ENCODE measurements at places on chromosomes 1 and 21. TPM values are rescaled to one million over a fixed set of nuclear protein-coding genes. Genes with fewer than 3 reads are reported as not detected.
A peak's percentile ranks its signal among the peaks of the same experiment; 100 is the strongest.

HEATR1 gene
- 67.5 TPM for total RNA-seq

GRCh38 chr1:246213036-246213435, 294.0 kb downstream of the SMYD3 start:
- H3K27ac ChIP-seq = no peak overlapping the region
- H3K4me1 ChIP-seq = no peaks in the 10 kb centered on the region
- no peaks in the 10 kb centered on the region for H3K36me3 ChIP-seq
- no peak for DNase-seq
- no peaks in the 10 kb centered on the region for H3K27me3 ChIP-seq

DTL gene
- total RNA-seq = 82.2 TPM

PCP4 gene
- total RNA-seq = not detected

- peak; percentile 31 for DNase-seq
- no peaks in the 10 kb centered on the region for H3K27me3 ChIP-seq
- peak overlapping the region; percentile 92 for H3K27ac ChIP-seq
- H3K4me1 ChIP-seq = peaks cover 65% of the 10 kb centered on the region
These were observed 2.2 kb downstream of the MAP7D1 start for GRCh38 chr1:36157973-36158826.

- H3K4me1 ChIP-seq = peaks cover 79% of the 10 kb centered on the region
- H3K4me3 ChIP-seq = no peak overlapping the region
- H3K36me3 ChIP-seq = no peaks in the 10 kb centered on the region
- DNase-seq = no peak
- no peaks in the 10 kb centered on the region for H3K27me3 ChIP-seq
- peak overlapping the region; percentile 98 for H3K27ac ChIP-seq
These were observed 10.2 kb downstream of the RPS6KA1 start for GRCh38 chr1:26539722-26540121.

GRCh38 chr1:56920591-56921001, 45.2 kb downstream of the C8B start:
- H3K27me3 ChIP-seq = peaks cover 2% of the 10 kb centered on the region
- no peaks in the 10 kb centered on the region for H3K36me3 ChIP-seq
- no peaks in the 10 kb centered on the region for H3K4me1 ChIP-seq
- DNase-seq = no peak
- no peak overlapping the region for H3K4me3 ChIP-seq

DNA sequence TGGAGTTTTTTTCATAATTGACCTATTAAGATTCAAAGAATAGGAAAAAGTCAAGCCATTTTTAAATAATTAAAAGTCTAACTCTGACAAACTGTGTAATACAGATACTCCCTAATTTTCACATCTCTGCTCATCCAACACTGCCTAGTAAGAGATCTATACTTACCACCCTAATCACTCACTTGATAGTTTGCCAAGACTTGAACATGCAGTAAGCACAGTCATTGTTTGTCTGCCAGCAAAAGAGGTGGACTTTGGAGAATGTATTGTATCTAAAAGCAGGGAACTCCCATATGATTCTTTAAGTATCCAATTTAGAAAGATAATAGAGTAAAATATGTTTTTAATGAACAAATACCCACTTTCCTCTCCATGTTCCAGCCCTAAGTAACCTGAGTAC, 15.5 kb downstream of the TMEM59 start:
- H3K27me3 ChIP-seq = no peaks in the 10 kb centered on the region
- DNase-seq = no peak
- H3K4me1 ChIP-seq = no peaks in the 10 kb centered on the region
- H3K27ac ChIP-seq = no peak overlapping the region

COL16A1 gene
- 0.45 TPM for total RNA-seq

- no peaks in the 10 kb centered on the region for H3K27me3 ChIP-seq
- peaks cover 4% of the 10 kb centered on the region for H3K36me3 ChIP-seq
- H3K4me1 ChIP-seq = peaks cover 4% of the 10 kb centered on the region
- DNase-seq = no peak
These were observed 29.4 kb downstream of the COA7 start for GRCh38 chr1:52668711-52669110.

DNA sequence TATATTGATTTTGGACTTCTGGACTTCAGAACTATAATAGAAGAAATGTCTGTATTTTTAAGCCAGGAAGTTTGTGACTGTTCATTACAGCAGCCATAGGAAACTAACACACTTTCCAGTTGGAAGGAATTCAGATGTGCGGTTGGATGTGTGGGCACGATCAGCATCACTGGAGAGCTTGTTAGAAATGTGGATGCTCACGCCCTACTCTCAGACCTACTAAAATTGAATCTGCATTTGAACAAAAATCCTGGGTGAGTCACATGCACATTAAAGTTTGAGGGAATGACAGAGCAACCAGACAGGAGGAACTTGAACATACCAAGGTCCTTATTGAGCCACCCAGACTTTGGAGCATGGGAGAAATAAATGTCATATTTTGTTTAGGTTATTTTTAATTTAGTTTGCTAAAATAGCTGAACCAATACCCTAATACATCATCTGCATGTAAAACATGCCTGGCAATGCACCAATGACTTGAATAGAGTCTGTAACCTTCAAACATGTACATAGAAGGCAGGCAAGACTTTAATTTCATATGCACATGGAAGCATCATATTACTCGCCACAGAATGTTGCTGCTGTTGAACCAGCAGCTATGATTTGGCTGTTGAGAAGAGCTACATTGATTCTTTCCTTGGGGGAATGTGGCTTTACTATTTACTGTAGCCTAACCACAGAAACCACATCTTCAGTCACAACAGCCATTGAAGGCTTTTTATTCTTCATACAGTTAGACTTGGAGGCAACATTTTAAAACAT, 346.2 kb downstream of the BARHL2 start:
- H3K4me1 ChIP-seq = no peaks in the 10 kb centered on the region
- no peak overlapping the region for H3K4me3 ChIP-seq
- no peaks in the 10 kb centered on the region for H3K27me3 ChIP-seq
- H3K27ac ChIP-seq = no peak overlapping the region

- H3K36me3 ChIP-seq = no peaks in the 10 kb centered on the region
- no peak overlapping the region for H3K4me3 ChIP-seq
- no peak overlapping the region for H3K27ac ChIP-seq
- no peak for DNase-seq
- peaks cover 4% of the 10 kb centered on the region for H3K4me1 ChIP-seq
These were observed 38.0 kb upstream of the DNASE2B start for GRCh38 chr1:84360316-84360715.

DNA sequence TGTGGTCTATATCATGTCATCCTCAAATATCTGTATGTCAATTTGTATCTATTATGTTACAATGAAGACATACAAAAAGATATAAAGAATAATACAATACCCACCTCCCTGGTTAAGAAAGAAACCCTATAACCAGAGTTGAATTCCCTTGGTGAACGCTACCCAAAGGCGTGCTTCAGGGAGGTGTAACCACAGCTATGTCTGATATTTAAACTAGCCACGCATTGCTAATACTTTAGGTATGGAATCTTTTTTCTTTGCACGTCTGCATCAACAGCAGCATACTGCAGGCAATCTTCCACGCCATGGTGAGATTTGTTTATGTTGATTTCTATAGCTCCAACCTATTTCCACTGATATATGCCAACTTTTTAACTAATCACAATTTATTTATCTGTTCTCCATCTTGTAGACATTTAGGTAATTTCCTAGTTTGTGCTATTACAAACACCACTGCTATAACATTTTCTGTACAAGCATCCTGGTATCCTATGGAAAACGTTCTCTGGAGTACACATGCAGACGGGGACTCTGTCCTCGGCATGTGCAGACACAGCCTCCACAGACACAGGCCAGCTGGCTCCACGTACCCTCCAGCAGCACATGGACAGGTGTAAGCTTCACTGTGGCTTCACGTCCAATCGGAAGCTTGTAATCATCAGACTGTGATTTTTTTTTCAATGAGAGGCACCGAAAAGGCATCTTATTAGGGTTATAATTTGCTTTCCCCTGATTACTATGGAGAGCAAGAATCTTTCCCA, 58.5 kb downstream of the HSF2BP start:
- DNase-seq = no peak
- H3K27ac ChIP-seq = no peak overlapping the region
- H3K27me3 ChIP-seq = no peaks in the 10 kb centered on the region
- H3K36me3 ChIP-seq = no peaks in the 10 kb centered on the region
- H3K4me1 ChIP-seq = peaks cover 3% of the 10 kb centered on the region

NOL9 gene
- 29.8 TPM for total RNA-seq

DNA sequence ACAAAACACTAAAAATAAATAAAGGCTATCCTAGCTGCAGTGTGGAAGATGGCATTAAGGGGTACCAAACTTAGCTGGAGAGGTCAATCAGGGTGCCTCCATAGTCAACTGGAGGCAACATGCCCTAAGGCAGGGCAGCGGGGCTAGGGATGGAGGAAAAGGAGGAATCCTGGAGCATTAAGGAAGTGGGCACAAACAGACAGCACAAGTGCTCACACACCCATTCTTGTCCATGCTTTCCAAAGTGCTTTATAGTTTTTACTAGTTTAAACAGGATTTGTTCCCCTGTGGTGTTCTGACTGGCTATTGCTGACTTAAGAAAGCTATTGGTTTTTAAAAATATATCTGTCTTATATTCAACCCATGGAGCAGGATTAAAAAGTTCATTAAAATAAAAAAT, 33.3 kb downstream of the TCEANC2 start:
- H3K27me3 ChIP-seq = no peaks in the 10 kb centered on the region
- H3K4me1 ChIP-seq = no peaks in the 10 kb centered on the region
- DNase-seq = no peak
- H3K4me3 ChIP-seq = no peak overlapping the region
- peaks cover 7% of the 10 kb centered on the region for H3K36me3 ChIP-seq
- H3K27ac ChIP-seq = no peak overlapping the region

DNA sequence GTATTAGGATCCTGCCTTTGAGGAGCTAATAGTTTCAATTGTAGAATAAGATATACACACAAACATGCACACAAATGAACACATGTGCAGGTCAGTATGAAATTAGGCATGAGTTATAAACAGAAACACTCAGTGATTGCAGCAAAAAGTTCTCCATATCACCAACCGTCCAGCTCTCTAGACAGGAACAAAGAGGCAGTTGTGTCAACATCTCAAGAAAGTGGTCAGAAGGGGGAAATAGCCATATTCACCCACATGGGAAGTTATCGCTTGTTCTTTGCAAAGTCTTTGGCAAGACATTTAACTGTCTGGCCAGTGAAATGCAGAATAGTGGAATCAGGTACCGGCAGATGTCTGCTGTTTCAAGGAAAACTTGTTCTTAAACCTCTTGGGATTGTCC, 29.4 kb upstream of the PIGC start:
- H3K4me3 ChIP-seq = no peak overlapping the region
- H3K27me3 ChIP-seq = peaks cover 3% of the 10 kb centered on the region
- no peak for DNase-seq
- H3K27ac ChIP-seq = no peak overlapping the region
- no peaks in the 10 kb centered on the region for H3K36me3 ChIP-seq

DNA sequence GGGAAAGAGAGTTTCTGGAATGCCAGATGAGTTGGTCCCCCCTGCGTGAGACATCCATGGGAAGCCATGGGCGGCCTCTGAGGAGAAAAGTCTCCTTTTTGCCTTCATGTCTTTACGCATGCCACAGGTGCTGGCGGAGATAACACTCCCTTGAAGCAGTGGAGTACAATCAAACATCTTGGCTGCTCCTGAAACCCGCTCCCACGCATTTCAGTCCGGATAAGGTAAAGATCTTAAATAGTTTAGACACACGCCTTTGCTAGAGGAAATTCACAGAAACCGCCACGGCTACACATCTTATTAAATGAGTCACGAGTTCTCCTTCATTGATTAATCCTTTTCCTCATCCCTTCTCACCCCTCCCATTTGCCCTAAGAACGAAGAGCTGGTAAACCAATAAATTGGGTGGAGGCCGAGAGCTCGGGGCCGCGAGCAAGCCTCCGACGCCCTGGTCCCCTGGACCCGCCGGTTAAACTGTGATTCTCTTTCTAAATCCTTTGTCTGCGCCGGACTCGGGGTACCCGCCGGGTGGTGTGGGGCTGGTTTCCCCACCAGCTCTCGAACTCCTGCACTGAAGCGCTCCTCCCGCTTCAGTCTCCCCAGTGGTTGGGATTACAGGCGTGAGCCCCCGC, 6.6 kb upstream of the ZNF669 start:
- peak overlapping the region; percentile 63 for H3K4me3 ChIP-seq
- no peaks in the 10 kb centered on the region for H3K36me3 ChIP-seq
- peaks cover 45% of the 10 kb centered on the region for H3K27me3 ChIP-seq
- peak; percentile 67 for DNase-seq
- H3K4me1 ChIP-seq = peaks cover 8% of the 10 kb centered on the region

DNA sequence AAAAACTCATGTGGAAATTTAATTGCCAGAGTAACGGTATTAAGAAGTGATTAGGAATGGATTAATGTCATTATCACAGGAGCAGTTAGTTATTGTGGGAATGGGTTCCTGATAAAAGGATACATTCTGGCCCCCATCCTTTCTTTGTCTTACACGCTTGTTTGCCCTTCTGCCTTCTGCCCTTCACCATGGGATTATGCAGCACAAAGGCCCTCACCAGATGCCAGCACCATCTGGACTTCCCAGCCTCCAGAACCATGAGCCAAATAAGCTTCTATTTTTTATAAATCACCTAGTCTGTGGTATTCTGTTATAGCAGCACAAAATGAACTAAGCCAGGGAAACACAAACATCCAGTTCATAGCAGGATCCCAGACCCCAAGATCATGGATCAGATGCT, 33.9 kb upstream of the POU2F1 start:
- no peak overlapping the region for H3K27ac ChIP-seq
- H3K4me1 ChIP-seq = no peaks in the 10 kb centered on the region
- H3K27me3 ChIP-seq = peaks cover 16% of the 10 kb centered on the region
- H3K4me3 ChIP-seq = no peak overlapping the region
- DNase-seq = no peak
- no peaks in the 10 kb centered on the region for H3K36me3 ChIP-seq

SHISAL2A gene
- 11.0 TPM for total RNA-seq

DNA sequence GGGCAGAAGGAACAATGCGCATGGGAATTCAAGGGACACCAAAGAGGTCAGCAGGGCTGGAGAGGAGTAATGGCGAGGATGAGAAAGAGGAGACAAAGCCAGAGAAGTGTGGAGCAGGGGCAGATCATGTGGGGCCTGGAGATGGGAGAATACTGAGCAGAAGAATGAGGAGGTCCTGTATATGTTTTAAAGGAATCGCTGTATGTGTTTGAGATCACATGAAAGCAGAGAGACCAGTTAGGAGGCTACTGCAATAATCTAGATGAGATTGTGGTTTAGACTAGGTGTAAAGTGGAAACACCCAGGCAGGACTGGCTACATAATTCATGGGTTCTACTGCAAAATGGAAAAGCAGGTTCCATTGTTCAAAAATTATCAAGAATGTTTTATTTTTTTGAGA, 33.3 kb upstream of the SLC30A10 start:
- H3K36me3 ChIP-seq = no peaks in the 10 kb centered on the region
- no peaks in the 10 kb centered on the region for H3K4me1 ChIP-seq
- no peak for DNase-seq
- H3K4me3 ChIP-seq = no peak overlapping the region

EDARADD gene
- total RNA-seq = 4.8 TPM

LCE1B gene
- not detected for total RNA-seq

DNA sequence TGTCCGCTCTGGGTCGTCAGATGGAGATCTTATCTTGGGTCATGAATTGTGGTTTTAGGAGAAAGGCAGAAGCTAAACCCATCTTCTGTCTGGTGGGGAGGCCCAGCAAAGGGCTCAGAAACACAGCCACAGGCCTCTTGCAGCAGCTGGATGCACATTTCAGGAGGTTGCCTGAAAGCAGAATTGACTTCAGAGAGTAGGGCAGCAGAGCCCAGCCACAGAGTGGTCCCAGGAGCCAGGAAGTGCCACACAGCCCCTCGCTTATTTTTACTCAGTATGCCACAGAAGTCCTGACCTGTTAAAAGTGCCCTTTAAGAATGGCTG, 8.3 kb upstream of the RIPK4 start:
- H3K4me1 ChIP-seq = no peaks in the 10 kb centered on the region
- no peak for DNase-seq
- H3K27me3 ChIP-seq = peaks cover 47% of the 10 kb centered on the region
- H3K4me3 ChIP-seq = no peak overlapping the region
- no peak overlapping the region for H3K27ac ChIP-seq

Data from activated CD4-positive, alpha-beta memory T cell treated with anti-CD3 and anti-CD28 coated beads for 36 hours (primary cell).